RWPE1 (cell line): ENCODE measurements at places on chromosomes 6 and 20.
A peak's percentile ranks its signal among the peaks of the same experiment; 100 is the strongest.

GRCh38 chr20:19765266-19765665, 7.2 kb downstream of the RIN2 start:
- no peak for DNase-seq

- DNase-seq = no peak
Observed at GRCh38 chr20:50258790-50259483, 68.3 kb downstream of the CEBPB start.

- no peak for DNase-seq
Observed at GRCh38 chr6:151058021-151058733, 181.6 kb upstream of the AKAP12 start.

DNA sequence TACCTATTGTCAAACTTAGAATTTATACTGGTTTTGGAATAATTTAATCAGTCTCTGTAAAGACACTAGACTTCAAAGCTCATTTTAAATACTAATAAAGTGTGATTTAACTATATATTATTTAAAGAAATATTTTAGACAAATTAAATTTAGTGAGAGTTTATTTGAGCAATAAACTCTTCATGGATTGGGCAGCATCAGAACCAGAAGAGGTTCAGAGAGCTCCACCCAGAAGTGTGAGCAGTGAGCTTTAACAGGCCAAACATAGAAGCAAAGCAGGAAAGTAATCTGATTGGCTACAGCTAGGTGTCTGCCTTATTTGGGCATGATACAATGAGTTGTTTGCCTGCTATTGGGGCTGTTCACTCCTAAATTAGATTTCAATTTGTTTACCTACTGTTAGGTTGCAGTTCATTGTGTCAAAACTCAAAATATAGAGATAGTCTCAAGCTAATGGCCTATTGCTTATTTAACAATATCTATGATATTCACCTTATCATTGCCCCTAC, 355.1 kb upstream of the RNF217 start:
- DNase-seq = no peak

DNA sequence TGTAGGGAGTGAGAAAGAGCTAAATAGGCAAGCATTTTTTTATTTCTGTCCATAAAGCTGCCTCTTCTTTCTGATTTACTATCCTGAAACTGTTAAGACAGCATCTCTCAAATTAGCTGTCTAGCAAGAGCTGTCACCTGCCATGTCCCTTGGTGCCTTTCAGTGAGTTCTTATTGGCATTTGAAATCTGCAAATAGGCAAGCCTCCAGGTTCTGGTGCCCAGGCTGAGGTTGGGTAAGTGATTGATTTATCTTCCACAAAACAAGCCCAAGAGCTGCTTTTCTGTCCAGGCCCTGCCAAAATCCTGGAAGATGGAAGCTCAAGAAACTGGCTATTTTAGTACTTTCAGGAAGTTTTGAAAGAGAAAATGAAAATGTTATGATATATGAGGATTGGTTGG, 22.4 kb downstream of the MANEA start:
- DNase-seq = no peak

DNA sequence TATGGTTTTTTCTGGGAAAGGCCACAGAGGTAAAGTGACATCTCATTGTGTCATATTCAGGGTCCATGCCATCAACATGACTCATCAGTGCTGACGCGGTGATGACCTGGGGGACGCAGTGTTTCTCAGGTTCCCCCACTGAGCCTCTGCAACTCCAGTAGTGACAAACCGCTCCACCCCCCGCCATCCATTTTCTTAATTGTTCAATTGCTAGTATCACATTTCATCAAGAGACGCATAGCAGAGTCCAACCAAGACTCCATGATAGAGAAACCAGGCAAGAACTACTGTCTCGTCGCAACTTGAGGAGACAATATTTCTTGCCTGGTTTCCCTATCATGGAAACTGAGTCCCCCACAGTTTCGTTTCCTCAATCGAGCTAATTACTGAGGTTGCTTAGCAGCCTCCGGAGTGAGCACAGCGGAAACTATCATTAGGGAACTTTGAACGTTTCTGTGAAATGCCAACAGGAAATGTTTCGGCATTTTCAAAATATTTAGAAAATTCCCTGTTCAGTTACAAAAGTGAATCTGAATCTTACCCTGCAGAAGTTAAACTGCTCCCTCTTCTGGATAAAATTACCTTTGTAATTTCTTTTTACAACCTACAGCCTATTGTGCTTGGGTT, 12.2 kb upstream of the SERPINB1 start:
- DNase-seq = peak; percentile 26

GRCh38 chr20:60009826-60010616, 51.8 kb downstream of the CDH26 start:
- no peak for DNase-seq

GRCh38 chr6:54722328-54722727, 124.2 kb upstream of the FAM83B start:
- no peak for DNase-seq

DNA sequence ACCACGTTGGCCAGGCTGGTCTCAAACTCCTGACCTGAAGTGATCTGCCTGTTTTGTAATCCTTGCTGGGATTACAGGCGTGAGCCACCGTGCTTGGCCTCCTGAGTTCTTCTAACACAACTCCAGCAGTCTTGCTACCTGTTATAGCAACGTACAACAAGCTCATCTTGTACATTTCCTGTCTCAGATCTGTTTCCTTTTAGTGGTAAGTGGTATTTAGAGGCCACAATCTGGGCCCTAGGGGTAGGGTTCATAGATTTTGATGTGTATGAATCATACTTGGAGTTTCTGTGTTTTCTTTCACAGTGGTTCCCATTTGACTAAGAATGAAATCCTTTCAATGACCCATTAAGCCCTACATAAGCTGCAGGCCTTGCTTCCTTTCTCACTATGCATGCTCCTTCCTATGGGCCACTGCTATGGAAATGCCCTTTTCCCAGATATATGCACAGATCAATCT, 27.1 kb upstream of the SYNCRIP start:
- peak; percentile 59 for DNase-seq

DNA sequence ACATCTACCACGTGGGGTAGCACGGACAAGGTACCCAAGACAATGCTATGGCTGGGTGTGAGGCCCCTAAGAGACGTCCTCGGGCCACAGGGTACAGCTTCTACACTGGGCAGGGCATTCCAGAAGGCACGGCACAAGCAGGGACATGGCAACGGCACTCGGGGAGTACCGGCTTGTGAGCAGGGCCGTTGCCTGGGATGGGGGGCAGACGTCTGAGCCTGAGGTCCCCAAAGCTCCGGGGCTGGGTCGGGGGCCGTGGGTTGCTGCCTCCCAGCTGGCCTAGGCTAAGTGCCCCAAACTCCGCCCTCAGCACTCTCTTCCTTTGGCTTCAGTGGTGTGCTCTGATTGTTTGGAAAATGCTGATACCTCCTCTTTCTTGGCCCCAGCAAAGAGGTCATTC, 110.6 kb downstream of the SULF2 start:
- no peak for DNase-seq

DNA sequence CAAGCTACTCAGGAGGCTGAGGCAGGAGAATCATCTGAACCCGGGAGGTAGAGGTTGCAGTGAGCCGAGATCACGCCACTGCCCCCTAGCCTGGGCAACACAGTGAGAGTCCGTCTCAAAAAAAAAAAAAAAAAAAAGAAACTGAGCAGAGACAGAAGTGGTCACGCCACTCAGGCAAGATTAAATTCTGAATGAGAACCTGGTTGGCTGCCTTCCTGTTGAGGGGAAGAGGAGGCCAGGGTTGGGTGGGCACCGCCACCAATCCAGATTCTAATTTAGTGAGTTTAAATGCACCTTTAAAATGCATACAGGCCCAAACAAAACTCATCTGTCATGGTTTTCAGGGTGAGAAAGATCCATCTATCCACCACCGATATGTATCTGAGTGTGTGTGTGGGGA, 23.7 kb upstream of the CCDC167 start:
- DNase-seq = no peak

DNA sequence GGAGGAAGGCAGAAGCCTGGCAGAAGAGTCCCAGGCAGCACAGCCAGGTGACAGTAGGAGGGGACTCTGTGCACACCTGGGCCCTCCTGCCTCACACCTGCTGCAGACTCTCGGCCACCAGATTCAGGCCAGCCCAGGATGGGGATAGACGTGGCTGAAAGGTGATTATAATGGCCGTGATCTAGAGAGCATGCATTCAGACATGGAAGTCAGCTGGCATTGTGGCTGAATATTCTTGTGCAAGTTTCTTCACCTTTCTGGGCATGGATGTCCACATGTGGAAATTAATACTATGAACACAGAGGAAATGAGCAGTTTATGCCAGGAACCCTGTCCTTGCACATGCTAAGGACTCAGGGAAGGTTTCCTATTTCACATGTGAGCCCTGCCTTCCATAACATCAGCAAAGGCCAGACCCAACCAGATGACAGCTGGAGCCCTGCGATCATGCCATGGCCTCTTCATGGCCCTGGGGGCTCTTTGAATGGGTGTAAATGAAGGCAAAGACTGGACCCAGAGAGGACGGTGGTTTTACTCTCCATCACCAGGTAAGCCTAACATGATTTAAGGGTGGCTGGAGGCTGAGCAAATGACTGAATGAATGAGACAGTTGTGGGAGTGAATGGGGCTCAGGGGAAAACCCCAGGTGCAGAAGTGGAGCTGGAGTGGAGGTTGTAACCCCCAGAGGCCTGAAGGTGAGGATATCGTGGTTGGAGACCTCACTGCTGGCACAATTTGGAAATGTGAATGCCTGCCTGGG, 2.7 kb upstream of the RAET1L start:
- DNase-seq = no peak

GRCh38 chr6:144332177-144332576, 47.0 kb downstream of the UTRN start:
- DNase-seq = no peak

- no peak for DNase-seq
Observed at GRCh38 chr20:50077818-50078601, 34.9 kb downstream of the UBE2V1 start.

DNA sequence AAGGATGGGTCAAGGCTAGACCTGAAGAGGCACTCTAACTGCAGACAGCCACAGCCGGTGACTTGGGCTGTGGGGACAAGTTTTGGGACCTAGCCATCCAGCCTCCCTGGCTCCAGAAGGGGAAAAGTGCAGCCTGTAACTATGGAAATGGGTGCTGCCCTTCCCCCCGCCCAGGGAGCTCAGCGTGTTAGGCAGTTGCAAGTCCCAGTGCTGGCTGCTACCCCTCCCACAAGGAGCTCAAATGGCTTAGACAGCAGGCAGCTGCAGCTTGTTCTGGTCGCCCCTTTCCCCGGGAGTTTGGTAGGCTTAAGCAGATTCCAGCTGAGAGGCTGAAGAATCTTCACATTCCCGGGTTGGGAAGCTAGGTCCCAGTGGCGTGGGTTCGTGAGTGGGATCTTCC, 162.6 kb downstream of the FAM83B start:
- DNase-seq = no peak

GRCh38 chr6:167580619-167580911, 246.1 kb upstream of the AFDN start:
- DNase-seq = no peak

- DNase-seq = no peak
Observed at GRCh38 chr20:62874964-62875344, 13.3 kb upstream of the TCFL5 start.

DNA sequence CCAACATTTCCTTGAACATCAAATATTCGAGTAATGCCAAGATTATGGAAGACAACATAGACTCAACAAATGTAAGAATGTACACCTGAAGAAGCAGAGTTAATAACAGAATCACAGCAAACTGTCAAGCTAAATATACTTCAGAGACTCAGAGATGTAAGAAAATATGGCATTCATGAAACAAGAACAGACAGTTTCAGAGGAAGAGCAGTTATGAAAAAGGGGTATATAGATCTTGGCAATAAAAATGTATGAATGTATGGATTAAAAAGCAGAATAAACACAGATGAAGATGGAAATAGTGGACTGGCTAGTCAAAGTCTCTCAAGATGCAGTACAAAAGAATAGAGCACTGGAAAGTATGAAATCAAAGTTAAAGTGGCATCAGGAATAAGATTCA, 18.4 kb downstream of the RRAGD start:
- DNase-seq = no peak

GRCh38 chr20:54084727-54085388, 14.5 kb upstream of the BCAS1 start:
- no peak for DNase-seq

DNA sequence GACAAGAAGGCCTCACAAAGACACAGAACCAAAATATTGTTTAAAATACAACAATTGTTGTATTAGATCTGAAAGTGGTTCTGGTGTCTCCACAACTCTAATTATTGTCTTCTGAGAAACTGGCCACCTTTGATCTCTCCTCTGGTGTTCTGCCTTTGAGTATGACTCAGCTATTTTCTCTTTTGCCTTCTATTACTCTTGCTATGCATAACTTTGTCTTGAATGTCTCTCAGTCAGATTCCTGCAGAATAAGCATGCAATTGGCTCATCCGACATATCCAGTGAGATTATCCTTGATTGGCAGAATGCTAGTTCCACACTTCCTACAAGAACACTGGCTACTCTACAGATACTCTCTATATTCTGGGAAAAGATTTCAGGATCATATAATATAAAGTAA, 14.3 kb upstream of the EPM2A start:
- DNase-seq = peak; percentile 11

DNA sequence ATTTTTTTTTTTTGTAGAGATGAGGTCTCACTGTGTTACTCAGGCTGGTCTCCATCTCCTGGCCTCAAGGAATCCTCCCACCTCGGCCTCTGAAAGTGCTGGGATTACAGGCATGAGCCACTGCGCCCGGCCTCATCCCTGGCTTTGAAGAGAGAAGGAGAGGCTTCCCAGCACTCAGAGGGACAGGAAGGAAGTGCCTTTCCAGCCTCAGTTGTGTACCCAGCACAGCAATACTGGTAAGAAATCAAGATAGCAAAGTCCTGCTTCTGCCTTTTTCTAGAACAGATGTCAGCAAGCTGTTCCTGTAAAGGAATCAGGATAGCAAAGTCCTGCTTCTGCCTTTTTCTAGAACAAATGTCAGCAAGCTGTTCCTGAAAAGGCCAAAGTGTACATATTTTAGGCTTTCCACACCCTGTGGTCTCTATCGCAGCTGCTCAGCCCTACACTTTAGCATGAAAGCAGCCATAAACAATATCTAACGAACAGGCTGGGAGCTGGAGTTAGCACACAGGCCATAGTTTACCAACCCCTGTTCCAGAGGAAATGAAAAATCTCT, 6.3 kb upstream of the PLTP start:
- no peak for DNase-seq

DNA sequence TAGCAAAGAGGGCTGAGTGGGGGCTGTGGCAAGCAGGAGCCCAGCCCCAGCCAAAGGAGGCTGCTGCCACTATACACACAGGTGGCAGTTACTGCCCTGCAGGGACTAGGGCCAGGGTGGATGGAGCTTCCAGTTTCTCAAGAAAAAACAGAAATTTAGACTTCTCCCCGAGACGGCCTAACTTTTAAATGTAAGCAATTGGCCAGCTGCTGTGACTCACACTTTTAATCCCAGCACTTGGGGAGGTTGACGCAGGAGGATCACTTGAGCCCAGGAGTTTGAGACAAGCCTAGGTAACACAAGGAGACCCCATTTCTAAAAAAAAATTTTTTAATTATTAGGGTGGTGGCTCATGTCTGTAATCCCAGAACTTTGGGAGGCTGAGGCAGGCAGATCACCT, 98.2 kb upstream of the NFATC2 start:
- no peak for DNase-seq

- DNase-seq = no peak
Observed at GRCh38 chr6:111618407-111618806, 12.7 kb upstream of the TRAF3IP2 start.
